NAMALWA (cell line): ENCODE measurements at places on chromosomes 7 and 10.

GRCh38 chr7:46909601-46910051 is 672.3 kb downstream of the TNS3 start:
- DNase-seq, result no peak

DNA sequence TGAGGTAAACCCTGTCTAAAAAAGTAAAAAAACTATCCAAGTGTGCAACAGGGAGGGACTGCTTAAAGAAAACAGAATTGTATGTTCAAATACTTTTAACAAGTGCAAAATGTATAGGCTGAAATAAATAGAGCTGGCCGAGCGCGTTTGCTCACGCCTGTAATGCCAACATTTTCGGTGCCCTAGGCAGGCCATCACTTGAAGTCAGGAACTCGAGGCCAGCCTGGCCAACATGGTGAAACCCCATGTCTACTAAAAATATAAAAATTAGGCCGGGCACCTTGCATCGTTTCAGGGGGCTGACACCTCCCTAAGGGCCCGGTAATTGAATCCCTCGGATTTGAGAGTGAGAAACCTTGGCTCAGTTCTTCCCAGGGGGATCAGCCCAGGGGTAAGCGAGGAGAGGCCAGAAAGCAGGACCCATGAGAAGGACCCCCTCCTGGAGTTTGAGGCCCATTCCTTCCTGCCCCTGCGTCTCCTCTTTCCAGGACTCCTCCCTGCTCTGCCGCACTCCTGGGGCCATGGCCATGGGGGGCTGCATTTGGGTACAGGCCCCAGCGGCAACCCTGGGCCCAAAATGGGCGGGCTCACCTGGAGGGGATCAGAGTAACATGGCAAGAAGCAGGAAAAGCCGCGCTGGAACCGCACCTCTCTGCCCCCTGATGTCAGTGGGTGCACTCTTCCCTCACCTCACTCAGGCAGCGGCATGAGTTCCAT is 75.5 kb upstream of the TMEM248 start:
- no peak for DNase-seq

DNA sequence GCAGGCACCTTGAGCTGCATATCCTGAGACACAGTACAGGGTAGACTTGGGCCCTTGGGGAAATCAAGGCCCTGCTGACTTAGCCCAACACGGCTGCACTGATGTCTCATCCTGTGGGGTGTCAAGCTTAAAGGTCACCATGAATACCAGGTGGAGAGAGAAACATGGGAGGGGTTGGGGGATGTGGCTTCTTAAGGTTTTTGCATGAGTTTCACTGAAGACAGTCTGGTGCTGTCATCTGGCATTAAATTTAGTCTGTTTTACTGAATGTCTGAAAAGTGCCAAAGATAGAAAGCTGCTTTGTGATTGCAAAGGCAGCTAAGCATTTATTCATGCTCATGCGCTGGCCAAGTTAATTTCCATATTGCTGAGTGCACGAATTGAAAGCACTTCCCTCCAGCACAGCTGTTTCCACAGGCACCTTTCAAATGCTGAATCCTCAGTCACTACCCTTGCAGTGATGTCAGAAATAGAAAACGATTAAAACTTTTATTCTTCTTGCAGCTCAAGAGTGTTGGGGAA is 102.1 kb downstream of the OSBPL3 start:
- DNase-seq, result peak; percentile 94

DNA sequence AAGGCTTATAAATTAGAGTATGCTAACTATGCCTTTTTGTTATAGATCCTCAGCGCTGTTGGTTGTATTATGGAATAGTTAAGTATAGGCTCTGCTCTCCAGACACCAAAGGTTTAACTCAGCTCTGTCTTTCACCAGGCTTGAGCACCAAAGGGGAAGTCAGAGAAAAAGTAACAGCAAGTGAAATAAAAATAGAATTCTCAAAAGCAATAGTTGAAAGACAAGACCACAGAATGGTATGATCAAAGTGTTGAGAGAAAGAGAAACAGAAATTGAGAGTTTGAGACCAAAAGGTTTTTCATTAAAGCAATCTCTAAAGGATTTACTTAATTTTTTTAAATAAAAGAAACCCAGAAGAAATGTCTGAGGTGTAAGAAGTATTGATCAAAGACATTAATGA is 529.8 kb upstream of the C7orf33 start:
- DNase-seq, result peak; percentile 31

- peak; percentile 11 for DNase-seq
Observed at GRCh38 chr7:27560706-27561235, 101.9 kb downstream of the HIBADH start.

- DNase-seq, result peak; percentile 76
Observed at GRCh38 chr7:123580406-123581161, 21.0 kb upstream of the ASB15 start.

DNA sequence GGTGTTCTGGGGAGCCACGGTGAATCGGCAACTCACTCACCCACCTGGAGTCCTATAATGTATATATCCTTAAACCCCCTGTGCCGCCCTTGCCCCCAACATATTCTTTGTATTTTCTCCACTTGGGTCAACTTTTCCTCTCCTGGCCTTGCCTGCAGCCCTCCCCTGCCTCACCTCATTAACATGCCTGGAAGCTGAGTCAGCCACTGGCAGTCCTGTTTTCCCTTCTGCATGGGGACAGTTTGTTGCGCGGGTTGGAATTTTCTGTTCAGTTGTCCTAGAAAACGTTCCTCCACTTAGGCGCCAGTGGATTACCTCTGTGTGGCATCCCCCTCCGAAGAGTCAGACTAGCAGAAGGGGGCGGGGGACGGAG is 97.4 kb downstream of the C10orf105 start:
- DNase-seq, result no peak

DNA sequence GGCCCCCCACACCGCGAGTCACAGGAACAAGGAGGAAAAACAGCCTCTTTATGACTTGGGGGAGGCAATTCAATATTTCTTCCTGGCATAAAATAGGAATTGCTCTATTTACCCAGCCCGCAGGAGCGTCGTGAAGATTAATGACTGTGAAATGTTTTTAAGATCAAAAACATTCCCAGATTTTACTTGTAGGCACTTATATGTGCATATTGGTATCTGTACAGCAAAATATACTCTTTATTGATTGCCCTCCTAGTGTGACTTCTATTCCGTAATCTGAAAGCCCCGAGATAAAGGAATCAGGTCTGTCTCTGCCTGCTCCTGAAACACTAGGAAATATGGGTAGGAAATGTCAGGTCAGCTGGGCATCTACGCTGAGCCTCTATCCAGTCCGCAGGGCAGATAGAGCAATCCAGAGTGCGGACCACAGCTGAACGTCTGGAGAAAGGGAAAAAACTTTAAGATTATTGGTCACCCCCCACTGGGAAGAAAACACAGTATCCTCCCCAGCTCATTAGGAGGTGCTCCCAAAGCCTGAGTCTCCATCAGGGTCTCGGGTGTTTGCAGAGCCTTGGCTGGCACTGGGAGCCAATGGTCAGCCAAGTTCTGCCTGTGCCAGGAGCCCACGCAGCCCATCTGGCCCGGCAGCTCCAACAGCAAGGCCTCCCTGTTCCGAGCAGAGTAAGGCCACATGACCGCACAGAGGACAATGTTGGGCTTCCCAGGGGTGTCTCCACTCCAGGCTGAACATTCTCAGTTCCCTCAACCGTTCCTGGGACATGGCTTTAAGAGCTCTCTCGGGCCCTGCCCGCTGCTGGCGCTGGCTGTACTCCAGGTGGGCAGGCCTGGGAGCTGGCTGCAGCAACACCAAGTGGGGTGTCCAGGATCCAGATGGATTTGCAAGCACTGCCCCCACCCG is 7.7 kb downstream of the CTBP2 start:
- DNase-seq, result no peak

GRCh38 chr10:71262027-71262426 is 49.7 kb downstream of the UNC5B start:
- DNase-seq, result no peak

DNA sequence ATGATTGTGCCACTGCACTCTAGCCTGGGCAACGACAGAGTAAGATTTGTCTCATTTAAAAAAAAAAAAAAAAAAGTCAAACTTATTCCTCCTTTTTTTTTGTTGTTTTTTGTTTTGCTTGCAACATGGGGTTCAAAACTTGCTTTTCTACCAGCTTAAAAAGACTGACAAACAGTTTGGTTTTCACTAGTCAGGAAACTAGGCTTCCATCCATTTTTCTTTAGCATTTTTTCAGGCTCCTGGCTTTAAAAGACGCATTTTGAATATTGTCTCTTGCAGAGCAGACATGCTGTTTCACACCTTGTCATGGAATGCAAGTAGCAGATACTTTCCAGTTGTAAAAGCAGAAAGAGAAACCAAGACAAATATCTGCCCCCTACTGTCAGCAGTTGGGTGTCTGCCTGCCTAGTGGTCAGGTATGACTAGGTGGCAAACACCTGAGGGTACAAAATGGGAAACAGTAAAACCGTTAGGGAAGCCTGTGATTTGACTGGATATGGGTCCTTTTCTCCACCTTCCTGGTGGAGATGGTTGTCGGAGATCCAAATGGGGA is 139.9 kb downstream of the CCDC71L start:
- no peak for DNase-seq

- no peak for DNase-seq
Observed at GRCh38 chr7:125255810-125256209, 326.2 kb upstream of the POT1 start.

GRCh38 chr7:76086070-76086469 is 38.2 kb downstream of the MDH2 start:
- DNase-seq, result no peak

DNA sequence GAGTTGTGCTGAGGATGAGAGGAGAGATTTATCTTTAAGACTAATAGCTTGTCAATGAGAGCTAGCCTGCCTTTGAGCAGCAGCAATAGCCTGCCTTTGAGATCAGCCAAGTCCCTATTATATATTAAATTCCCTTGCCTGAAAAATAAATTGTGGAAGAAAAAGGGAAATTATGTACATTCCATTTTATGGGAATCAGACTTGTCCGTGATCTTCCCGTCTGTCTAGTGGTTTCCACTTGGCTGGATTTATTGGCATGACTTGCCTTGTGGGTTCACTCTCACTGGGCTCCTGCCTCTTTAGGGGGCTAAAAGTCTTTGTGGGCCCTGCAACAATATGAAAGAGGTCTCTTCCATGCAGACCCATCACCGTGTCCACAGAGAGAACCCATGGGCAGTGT is 171.7 kb upstream of the FRMD4A start:
- DNase-seq, result no peak

- peak; percentile 23 for DNase-seq
Observed at GRCh38 chr10:12638103-12638502, 288.8 kb downstream of the CAMK1D start.

GRCh38 chr7:67566101-67566500 is 569.5 kb downstream of the TYW1 start:
- no peak for DNase-seq

GRCh38 chr7:90599892-90600555 is 3.9 kb downstream of the CDK14 start:
- DNase-seq, result peak; percentile 62

DNA sequence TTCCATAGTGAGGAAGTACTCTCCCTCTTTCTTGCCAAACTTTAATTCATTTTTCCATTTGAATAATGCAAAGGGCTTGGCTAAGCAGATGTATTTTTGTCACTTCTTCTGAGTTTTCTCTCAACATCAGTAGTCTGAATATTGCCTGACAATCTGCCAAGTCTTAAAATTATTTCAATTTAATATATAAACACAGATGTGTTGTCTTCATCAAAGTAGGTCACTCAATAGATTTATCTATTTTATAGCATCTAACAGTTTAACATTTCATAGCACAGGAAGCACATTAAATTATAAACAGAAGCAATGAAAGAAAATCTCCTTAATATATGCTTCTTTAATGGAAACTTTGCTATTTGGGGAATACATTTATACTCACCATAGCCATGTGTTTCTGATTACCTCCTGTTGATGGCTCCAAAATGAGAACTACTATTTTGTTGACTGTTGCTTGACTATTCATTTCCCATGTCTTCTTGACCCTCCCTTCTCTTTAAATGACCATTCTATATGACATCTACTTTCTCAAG is 4.5 kb downstream of the CPED1 start:
- no peak for DNase-seq

GRCh38 chr7:31896925-31897324 is 173.3 kb downstream of the PDE1C start:
- no peak for DNase-seq

DNA sequence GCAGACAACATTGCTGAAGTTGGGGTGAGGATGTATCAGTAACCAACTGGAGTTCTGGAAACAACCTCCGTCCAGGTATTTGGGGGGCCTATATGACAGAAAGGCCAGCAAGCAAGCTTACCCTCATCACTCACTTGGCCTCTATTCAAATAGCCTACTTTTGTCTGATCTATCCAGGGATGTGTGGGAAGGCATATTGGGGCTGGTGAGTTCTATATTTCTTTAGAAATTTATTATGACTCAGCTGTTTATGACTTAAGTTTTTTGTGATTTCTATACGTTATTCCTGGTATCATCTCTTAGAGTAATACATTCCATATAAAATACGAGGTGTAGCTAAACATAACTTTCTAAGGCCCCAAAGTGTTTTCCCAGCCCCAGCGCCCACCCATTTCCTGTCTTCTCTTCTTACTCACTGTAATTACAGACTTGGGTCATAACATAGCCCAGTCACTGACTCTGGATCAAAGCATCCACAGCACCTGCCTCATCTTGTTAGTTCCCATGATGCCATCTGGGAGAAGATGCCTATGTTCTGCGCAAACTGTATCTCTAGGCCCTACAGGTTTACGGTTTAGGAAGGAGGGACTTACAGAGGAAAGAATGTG is 18.1 kb downstream of the GARS1 start:
- no peak for DNase-seq

DNA sequence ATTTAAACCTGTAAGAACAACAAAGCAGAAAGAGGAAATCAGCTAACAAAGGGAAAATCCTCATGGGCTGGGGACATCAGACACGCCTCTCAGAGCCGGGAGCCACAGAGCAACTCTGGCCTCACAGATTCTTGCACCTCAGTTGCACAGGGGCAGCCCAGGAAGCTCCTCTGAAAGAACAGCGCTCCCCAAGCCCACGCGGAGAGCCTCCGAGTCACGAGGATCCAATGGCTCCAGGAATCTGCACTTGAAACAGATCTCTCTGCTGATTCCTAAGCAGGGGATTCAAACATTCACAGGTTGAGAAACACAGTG is 213.2 kb upstream of the MGMT start:
- DNase-seq, result no peak

GRCh38 chr7:150631866-150632864 is at the start of gene GIMAP6:
GIMAP6 (minus strand) TSS chr7:150632385; CDS start chr7:150630142, 2,243 bp downstream.
- no peak for DNase-seq

DNA sequence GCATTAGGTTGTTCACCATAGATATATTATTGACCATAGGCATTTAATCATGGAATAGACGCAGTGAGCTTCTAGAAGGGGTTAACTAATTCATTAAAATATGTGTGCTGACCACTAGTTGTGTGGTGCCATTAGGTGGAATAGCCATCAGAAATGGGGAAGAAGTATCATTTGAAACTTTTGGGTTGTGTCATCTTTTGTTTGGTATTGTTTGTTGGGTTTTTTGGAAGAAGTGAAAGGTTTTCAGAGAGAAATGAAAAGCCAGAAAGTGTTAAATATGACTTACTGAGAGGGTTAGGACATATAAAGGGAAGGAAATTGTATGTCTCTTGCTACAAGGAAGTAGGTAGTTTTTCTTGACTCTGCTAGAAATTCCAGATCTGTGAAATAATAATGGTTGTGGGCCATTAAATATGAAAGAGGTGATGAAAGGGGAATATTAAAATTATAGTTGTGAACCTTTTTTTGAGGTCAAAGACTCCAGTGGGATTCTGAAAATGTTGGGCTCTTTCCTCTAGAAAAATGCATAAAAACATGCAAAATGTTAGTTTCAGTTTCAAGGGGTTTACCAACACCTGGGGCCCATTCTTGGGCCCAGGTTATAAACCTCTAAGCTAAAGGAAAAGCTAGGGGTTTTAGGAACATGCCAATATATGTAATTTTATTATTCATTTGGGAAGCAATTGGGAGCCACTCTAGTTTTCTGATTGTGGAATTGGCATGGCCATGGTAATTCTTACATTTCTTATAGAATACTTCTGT is 348.5 kb downstream of the BBS9 start:
- DNase-seq, result no peak
